SK-N-MC (cell line): ENCODE measurements at places on chromosomes 6 and 20.
A peak's percentile ranks its signal among the peaks of the same experiment; 100 is the strongest.

- DNase-seq, result no peak
Measured at GRCh38 chr6:97449444-97449966, 166.5 kb upstream of the MMS22L start.

GRCh38 chr6:88290411-88290810 lies 124.3 kb upstream of the CNR1 start:
- no peak for DNase-seq

- no peak for DNase-seq
Measured at GRCh38 chr6:12014873-12015149, 2.7 kb downstream of the HIVEP1 start.

- DNase-seq, result no peak
Measured at GRCh38 chr20:39298121-39298520, 336.0 kb downstream of the DHX35 start.

GRCh38 chr6:34366639-34366921 lies 25.9 kb downstream of the NUDT3 start:
- DNase-seq, result no peak

DNA sequence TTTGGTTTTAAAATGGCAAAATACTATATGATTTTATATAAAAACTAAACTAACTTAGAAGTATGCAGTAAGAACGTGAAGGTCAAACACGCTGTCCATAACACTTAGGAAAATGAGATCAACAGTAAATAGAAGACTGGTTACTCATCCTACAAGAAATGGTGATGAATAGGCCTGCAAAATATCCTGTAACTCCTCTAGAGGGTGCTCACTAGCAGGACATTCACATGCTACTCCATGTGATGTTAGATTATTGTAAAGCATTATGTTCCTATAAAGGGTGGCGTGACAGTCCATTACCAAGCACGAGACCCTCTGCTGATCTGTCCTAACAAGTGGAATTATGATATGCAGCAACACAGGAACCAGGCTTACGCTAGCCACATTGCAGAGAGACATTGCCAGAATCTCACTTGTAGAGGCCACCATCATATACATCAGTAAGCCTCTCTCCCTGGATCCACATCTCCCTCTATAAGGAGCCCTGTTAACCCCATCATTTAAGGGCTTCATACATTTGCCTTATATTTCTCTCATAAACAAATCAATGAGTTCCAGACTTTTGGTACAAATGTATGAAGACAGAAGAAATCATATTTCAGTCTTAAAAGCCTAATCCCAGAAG lies 18.0 kb upstream of the DEFB129 start:
- no peak for DNase-seq

- DNase-seq, result no peak
Measured at GRCh38 chr6:137764464-137764863, 102.6 kb upstream of the TNFAIP3 start.

DNA sequence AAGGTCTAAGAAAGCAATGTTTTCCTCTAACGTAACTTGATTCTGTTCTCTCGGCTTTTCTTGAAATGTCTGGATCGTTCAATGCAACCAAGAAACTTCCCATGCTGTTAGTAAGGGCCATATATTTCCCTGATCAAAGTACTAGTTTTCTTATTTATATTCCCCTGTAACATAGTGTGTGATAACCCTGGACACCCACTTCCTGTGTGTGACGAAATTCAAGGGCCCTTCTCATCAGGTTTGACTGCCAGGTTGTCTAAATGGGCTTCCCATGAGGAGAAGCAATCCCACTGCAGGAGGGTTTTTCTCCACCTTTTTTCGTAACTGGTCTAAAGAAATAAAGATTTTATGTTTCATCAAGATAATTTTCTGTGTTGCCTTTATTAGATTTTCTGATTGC lies 102.6 kb upstream of the RPS6KA2 start:
- DNase-seq, result no peak

DNA sequence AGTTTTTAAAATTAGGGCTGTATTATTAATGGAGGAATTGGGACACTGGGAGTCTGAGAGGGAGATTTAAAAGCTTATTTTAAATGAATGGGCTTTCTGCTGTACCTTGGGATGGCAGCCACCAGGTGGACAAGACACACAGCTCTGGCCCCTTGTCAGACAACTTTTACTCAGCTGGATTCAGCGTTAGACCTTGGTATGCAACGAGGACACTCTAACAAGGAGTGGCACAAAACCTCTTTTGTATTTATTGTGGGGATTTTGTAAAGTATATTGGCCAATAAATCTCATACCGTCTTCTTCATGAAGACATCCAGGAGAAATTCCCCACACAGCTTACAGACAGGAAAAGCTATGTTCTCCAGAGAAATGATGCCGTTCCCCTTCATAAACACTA lies 105.7 kb downstream of the LCA5 start:
- DNase-seq, result no peak

DNA sequence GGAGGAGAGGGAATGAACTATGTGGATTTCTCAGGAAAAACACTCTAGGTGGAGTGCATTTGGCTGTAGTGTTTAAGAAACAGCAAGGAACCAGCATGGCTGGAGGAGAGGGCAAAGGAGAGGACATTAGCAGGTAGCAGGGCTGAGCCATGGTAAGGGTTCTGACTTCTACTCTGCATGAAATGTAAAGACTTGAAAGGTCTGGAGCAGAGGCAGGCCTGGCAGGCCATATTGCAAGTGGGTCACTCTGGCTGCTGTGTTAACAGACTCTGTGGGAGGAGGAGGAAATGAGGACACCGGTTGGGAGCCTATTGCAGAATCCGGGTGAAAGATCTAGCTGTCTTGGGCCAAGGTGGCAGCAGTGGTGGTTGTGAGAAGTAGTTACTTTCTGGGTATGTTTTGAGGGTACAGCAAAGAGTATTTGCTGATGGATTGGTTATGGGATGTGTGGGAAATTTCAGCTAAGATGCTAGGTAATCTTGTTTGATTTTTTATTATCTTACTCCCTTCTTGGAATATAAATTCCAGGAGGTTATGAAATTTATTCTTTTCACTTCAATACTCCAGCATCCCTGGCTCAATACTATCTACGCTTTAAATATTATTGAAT lies 115.9 kb upstream of the BCLAF1 start:
- DNase-seq, result no peak

DNA sequence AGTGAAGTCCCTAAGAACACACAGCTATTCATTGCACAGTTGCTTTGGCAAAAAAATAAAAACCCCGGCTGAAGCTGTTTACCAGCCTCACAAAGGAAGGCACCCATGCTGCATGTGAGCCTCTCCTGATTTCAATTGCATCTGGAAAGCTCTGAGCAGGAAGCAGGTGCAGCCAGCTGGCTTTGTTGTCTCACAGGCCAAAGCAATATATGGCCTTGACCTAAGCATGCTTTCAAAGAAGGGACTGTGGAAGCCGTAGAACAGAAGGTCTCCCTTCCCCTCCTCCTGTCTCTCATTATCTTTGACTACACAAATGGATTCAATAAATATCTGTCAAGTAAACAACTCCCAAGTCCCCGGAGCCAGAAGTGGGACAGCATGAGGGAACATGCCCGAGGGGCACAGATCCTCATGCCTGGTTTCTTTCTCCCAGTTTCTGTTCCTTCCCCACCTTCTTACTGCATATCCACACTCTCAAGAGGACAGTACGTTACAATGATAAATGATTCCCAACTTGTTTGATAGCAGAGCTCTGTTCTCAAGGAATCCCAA lies 57.2 kb upstream of the PCSK2 start:
- peak; percentile 87 for DNase-seq

DNA sequence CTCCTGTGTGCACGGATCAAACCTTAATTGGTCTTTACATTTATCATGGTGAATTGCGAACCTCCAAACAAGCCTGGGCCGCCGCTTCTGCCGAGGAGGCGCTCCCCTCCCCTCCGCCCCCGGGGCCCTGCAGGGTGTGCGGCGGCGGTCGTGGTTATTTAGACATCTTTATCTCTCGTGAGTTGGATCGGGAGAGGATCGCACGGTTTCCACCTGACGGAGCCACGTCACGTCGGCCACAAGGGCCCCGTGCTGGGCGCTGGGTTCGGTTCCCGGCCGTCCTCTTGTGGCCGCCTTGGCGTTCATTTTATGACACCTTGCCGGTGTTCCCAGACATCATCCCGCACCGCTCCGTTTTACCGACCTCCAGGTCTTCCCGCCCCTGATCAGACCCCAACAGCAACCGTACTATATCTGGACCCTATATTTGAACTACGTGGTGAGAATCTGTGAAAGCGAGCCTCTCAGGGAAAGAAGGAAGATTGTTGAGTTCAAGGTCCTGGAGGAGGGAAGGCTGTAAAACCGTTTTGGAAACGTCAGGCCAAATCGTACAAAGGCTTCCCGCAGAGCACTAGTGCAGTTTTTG lies 1.3 kb upstream of the CNR1 start:
- DNase-seq, result no peak

DNA sequence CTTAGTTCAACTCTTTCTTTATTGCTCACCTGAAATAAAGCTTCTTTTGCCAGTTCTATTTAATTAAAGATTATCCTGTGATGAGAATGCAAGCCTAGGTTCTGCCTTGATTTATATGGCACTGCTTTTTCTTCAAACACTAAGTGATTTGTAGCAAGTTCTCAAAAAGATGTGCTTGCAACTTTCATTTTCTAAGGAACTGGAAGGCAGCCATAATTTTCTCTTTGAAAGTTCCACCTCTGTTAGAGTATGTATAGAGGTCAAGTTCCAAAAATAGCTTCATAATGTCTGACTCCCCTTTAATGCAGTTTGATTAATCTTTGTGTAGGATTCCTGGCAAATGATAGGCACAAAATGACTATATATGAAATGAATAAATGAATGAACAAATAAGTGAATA lies 528.3 kb upstream of the FLRT3 start:
- no peak for DNase-seq

DNA sequence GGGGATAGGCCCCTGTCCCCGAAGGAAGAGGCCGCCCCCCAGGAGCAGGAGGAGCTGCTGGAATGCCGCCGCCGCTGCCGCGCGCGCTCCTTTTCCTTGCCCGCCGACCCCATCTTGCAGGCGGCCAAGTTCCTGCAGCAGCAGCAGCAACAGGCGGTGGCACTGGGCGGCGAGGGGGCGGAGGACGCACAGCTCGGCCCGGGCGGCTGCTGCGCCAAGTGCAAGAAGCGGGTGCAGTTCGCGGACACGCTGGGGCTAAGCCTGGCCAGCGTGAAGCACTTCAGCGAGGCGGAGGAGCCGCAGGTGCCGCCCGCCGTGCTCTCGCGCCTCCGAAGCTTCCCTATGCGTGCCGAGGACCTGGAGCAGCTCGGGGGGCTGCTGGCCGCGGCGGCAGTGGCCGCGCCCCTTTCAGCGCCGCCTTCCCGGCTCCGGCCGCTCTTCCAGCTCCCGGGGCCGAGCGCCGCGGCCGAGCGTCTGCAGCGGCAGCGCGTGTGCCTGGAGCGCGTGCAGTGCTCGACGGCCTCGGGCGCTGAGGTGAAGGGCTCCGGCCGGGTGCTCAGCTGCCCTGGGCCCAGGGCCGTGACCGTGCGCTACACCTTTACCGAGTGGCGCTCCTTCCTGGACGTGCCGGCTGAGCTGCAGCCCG lies 630 bp downstream of the PPP1R3G start:
- no peak for DNase-seq

DNA sequence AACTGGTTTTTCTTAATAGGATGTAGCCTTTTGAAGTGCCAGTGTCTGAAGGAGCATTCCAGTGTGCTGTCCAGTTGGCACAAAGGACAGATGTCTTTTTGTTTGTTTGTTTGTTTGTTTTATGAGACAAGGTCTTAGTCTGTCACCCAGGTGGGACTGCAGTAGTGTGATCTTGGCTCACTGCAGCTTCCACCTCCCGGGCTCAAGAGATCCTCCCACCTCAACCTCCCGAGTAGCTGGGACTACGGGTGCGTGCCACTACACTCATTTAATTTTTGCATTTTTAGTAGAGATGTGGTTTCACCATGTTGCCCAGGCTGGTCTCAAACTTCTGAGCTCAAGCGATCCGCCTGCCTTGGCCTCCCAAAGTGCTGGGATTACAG lies 27.7 kb downstream of the CDS2 start:
- no peak for DNase-seq

GRCh38 chr6:125231133-125231532 lies 70.6 kb downstream of the HDDC2 start:
- no peak for DNase-seq

- DNase-seq, result no peak
Measured at GRCh38 chr20:19851861-19852260, 93.8 kb downstream of the RIN2 start.

DNA sequence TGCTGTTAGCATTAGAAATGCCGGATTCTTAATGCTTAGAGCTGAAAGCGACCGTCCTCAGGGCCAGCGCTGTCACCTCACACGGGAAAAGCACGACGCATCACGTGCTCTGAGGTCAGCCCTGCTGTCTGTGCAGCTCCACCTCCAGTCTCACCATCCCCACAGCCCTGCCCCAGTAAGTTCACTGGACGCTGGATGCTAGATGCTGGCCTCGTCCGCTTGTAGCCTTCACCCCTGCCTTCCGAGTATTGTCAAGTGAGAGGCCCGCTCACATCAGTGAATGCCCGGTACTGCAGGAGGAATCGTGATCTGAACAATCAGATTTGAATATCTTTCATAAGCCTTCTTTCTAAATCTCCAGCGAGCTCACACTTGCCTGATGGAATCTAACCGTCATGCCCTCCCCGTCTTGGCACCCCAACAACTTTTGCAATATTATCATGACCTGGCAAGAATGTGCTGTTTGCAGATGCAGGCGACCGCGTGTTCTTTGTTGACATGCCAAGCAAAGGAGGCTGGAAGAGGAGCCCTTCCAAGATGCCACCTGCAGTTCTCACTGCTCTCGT lies 64.9 kb downstream of the DLL1 start:
- DNase-seq, result no peak

GRCh38 chr6:111615916-111616612 lies 10.4 kb upstream of the TRAF3IP2 start:
- no peak for DNase-seq

- DNase-seq, result no peak
Measured at GRCh38 chr6:134103006-134103405, 50.6 kb upstream of the SLC2A12 start.
